HT1080 (cell line): ENCODE measurements at places on chromosomes 7 and 10.

DNA sequence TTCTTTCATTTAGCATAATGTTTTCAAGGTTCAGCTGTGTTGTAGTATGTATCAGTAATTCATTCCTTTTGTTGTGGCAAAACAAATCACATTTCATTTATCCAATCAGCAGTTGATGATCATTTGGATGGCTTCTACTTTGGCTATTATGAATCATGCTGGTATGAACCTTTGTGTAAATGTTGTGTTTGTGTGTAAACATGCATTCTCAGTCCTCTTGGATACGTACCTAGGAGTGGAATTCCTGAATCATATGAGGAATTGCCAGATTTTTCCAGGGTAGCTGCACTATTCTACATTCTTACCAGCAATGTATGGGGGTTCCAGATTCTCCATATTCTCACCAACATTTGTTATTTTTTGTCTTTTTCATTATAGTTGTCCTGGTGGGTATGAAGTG is 578.5 kb upstream of the MKI67 start:
- DNase-seq, result no peak

GRCh38 chr7:2566890-2567678 is 8.3 kb downstream of the IQCE start:
- no peak for DNase-seq

- DNase-seq, result peak; percentile 38
Observed at GRCh38 chr7:152674860-152675758, 832 bp downstream of the XRCC2 start.

DNA sequence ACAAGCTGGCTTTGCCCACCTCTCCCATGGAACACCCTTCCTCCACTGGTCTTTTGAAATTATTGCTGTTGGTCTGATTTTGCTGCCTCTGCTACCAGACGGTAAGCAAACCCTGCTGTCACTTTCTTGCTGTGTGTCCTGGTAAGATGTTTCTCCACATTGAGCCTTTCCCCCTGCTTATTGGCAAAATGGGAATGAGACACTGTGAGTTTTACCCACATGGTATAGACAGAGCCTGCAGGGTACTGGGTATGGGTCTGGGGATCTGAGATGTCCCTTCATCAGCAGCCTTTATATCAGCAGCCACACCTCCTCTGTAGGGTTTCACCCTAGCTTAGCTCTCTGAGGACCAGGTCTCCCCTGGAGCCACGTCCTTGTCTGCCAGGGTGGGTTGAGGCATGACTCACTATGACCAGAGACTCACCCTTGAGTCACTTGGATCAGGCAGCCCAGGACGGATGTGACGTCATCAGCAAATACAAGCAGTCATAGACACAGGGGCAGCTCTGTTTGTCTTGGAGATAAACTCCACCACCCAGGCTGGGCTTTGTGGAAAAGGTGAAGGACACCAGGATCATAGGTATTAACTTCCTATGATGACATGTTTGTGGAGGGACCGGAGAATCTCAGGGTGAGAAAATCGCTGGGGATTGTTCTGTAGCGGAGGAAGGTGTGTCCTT is 17.9 kb upstream of the BAIAP2L1 start:
- DNase-seq, result peak; percentile 97

- no peak for DNase-seq
Observed at GRCh38 chr7:45084336-45084735, 4.4 kb downstream of the NACAD start.

DNA sequence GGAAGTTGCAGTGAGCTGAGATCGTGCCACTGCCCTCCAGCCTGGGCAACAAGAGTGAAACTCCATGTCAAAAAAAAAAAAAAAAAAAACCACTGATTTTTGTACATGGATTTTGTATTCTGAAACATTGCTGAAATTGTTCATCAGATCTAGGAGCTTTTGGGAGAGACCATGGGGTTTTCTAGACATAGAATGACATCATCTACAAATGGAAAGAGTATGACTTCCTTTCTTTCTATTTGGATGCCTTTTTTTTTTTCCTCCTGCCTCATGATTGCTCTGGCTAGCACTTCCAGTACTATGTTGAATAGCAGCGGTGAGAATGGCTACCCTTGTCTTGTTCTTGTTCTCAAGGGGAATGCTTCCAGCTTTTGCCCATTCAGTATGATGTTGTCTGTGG is 89.1 kb downstream of the ANLN start:
- DNase-seq, result no peak

- DNase-seq, result no peak
Observed at GRCh38 chr10:4283846-4284610, 499.0 kb upstream of the KLF6 start.

- no peak for DNase-seq
Observed at GRCh38 chr7:90408142-90408541, 4.9 kb downstream of the CLDN12 start.

DNA sequence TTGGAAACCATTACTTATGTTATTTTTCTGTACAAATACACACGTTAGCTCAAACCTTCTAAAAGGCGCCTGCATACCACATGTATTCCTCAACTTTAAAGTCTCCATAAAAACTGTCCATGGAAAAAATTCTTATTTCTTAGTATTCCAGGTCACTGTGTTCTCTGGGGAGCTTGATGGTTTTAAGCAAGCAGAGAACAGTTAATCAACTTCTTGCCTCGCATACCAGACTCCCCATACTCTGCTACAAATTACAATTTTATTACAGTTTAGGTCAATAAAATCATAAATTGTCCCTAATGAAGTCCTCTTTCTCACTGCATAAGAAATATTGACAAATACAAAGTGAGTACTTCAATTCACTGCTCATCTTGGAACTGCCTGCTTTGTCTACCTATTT is 77.0 kb upstream of the GPR22 start:
- no peak for DNase-seq

DNA sequence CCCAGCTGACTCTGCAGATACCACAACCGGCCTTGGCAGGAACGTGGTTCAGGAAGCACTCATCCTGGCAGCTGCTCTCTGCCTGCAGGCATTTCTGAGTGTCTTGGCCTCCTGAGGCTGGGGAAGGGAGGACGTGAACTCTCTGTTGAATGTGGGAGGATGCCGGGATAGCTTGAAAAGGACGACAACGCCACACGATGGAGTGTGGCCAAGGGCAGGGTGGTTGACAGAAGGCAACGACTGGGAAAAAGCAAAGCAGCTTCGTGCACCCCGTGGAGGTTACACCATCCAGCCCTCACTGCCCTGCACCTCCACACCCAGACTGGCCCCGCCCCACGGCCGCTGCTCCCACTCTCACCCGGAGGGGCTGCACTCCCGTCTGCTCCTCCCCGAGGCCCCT is 466.1 kb upstream of the FOXK1 start:
- peak; percentile 20 for DNase-seq

DNA sequence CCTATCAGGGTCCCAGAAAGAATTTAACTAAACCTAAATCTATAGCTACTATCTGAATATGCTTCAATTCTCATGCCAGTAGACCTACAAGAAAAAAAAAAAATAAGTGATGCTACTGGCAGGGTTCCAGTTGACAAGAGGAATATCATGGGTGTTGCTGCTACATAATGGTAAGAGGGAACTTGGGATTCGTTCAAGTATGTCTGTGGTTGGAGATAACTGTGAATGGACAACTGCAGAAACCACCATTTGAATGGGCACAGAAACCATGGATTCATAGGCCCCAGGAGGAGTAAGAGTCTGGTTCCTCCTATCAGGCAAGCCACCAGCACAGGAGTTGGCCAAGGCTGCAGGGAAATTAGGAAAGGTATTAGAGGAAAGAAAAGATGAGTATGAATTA is 287.6 kb upstream of the HGF start:
- no peak for DNase-seq
